ENCODE measurements at places on chromosomes 13 and 19. TPM values are rescaled to one million over a fixed set of nuclear protein-coding genes. Genes with fewer than 3 reads are reported as not detected.
A peak's percentile ranks its signal among the peaks of the same experiment; 100 is the strongest.

DNA sequence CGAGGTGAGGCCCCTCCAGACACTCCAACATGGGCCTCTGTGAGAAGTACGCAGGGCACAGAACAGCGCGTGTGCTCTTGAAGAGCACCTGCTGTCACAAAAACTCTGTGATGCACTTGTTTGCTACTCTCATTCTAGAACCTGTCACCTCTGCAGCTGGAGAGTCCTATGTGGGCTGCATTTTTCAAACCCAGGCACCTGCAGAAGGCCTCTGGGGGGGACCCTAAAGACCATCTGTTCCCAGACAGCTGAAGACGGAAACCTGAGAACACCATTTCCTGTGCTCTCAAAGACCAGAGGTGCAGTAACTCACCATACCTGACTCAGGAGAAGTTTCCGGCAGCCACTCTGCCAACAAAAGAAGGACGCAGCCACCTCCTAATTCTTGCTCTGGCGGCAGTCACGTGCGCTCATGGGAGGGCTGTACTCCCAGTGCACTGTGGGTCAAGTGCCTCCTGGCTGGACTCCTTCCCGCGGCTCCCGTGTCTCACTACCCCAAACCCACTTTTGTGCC, 28.1 kb downstream of the RANBP3 start:
- DNase-seq, result no peak

- DNase-seq, result no peak
These were observed 484.5 kb downstream of the LIG4 start for GRCh38 chr13:107730813-107731212.

DNA sequence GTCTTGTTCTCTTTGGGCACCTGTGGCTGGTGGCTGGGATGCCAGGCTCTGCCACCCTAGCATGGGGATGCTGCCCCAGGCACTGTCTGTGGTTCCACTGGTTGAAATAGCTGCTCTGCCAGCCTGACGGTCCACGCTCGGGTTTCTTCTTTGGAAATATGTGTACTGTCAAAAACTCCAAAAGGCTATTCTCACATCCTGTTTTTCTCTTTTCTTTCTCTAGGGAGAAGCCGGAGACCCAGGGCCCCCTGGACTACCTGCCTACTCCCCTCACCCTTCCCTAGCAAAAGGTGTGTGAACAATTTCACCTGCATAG, 115.0 kb downstream of the RAB20 start:
- DNase-seq, result no peak

DNA sequence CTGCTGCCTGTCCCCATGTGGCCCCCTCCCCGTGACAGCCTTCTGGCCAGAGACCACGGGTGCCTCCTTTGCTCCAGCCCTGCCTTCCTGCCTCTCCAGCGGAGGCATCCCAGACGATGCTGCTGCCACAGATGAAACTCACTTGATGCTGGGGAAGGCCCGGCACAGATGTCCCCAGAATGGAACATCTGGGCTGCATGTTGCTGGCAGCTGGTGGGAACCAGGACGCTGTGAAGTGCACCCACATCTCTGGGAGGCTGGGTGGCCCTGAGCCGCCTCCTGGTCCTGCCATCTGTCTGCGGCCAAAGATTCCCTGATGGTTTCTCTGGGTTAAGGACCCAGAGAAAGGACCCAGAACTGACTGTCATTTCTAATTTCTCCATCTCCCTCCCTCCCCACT, 51.9 kb upstream of the PTPRS start:
- DNase-seq, result no peak

- DNase-seq, result no peak
These were observed 12.3 kb upstream of the CYSLTR2 start for GRCh38 chr13:48641404-48641803.

- peak; percentile 81 for DNase-seq
These were observed 36.4 kb downstream of the RXFP2 start for GRCh38 chr13:31775686-31776085.

DNA sequence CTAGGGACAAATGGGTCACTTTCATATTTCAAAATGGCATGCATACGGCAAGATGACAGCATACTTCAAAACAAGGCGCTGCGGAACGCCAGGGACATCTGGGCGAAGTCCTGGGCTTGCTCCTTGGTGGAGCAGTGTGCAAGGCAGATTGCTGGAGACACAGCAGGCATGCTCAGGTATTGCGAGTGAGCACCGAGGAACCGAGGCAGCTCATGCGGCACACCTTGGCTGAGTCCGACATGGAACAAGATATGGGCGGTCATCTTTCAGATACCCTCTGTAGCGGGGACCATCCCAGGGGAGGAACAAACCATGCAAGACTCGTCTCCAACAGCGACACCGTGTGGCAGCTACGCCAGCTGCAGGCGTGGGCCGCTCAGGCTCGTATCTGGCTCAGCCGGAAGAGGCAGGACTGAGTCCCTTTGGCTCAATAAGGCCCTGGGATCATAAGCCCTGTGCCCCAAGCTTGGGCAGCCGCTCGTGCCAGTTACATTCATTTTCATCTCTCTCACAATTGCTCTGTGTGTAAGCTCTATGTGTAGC, 112.4 kb downstream of the NUFIP1 start:
- DNase-seq, result no peak

The PEG3 gene
- 8.3 TPM for total RNA-seq

The CASP14 gene
- total RNA-seq, result not detected

The POGLUT2 gene
- total RNA-seq, result 4.4 TPM

The ZNF625 gene
- total RNA-seq, result 6.3 TPM
